ENCODE measurements at places on chromosomes 11 and 22.

DNA sequence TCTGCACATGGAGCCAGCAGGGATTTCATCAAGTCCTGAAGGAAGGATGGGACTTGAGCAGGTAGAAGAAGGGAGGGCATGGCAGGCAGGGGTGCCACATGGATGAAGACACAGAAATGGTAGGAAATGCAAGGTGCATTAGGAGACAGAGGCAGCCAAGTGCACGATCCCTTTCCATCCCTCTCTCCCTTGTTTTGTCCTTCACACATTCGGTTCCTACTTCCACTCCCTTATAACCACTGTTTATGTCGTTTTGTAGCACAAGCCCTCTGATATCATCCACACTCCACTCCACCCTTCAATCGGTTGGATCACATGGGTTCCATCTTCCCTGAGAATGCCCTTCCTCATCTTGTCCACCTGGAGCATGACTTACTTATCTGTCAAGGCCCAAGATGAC lies 35.2 kb downstream of the IFT27 start:
- no peak for DNase-seq

GRCh38 chr22:20430101-20430719 lies 7.4 kb downstream of the SCARF2 start:
- DNase-seq, result no peak

DNA sequence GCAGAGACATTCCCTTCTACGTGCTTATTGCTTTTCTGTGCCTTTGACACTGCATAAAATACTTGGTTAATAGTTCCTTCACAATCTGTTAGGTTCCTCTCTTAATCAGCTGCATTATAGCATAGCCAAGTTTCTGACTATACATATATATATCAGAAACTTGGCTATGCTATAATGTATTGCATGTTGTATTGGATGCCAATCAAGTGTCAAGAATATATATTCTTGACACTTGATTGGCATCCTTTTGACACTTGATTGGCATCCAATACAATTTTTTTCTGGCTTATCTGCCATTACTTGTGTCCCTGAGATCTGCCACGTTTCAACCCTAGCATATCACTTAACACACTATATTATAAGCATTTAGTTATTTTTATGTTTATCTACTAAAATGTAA lies 949.7 kb upstream of the TENM4 start:
- DNase-seq, result no peak

DNA sequence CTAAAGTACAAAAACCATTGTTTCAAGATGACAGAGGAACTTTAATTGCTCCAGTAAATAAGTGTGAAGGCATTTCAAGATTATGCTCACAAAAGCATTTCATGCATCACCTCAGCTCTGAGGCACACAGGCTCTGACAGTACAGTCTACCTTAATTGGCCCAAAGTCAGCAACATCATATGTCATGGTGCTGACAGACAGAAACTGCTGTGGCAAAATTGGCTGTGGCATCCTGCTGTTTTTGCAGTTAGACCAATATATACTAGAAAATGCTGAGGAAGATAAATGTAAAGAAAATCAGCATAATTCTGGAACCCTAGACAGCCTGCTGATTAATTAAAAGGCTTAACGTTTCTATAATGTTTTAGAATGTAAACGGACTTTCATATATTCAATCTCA lies 34.9 kb upstream of the PPP2R1B start:
- no peak for DNase-seq

- DNase-seq, result peak; percentile 75
Observed at GRCh38 chr11:8871171-8871775, 39.7 kb upstream of the AKIP1 start.

DNA sequence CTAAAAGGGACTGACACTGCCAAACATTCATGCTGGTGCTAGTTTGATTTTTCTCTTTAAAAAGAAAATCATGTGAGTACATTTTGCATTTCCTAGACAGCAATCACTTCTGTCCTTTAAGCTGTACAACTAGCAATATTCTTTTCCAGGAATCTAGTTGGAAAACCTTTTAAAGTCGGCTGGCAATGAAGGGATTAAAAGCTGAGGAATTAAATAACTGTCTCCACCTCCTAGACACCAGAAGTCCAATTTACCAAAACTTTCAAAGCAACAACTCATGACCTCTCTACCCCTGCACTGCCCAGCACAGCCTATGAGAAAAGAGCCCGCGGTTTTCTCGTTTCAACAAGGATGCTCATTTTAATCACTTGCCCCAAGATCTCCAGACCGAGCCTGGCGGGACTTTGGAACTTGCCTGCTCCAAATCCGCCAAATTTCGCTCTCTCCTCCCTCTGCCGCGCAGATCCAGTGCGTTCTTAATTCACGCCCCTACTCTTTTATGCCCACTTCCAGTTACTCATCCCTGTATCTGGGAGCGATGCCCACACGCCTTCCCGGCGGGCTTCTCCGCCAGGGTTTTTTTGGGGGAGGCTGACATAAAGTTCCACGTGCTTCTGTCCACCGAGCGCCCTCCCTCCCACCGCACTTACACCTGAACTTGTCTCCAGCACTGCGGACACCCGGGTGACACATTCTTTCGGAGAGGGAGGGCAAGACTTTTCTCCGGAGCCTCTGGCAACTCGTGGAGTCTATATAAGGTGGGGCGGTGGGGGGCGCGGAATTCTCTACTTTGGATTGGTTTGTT lies 2.5 kb downstream of the MPPED2 start:
- DNase-seq, result no peak

GRCh38 chr11:133381761-133382130 lies 150.6 kb downstream of the OPCML start:
- no peak for DNase-seq

GRCh38 chr22:39240831-39241793 lies 3.7 kb downstream of the PDGFB start:
- DNase-seq, result no peak

- DNase-seq, result no peak
Observed at GRCh38 chr11:108498046-108498815, at the start of gene POGLUT3. POGLUT3 (minus strand) TSS chr11:108498384; CDS start chr11:108498366, 18 bp downstream.

- no peak for DNase-seq
Observed at GRCh38 chr22:43434275-43434927, 22.6 kb downstream of the MPPED1 start.

- DNase-seq, result no peak
Observed at GRCh38 chr22:42682113-42682851, 33.1 kb upstream of the CYB5R3 start.

DNA sequence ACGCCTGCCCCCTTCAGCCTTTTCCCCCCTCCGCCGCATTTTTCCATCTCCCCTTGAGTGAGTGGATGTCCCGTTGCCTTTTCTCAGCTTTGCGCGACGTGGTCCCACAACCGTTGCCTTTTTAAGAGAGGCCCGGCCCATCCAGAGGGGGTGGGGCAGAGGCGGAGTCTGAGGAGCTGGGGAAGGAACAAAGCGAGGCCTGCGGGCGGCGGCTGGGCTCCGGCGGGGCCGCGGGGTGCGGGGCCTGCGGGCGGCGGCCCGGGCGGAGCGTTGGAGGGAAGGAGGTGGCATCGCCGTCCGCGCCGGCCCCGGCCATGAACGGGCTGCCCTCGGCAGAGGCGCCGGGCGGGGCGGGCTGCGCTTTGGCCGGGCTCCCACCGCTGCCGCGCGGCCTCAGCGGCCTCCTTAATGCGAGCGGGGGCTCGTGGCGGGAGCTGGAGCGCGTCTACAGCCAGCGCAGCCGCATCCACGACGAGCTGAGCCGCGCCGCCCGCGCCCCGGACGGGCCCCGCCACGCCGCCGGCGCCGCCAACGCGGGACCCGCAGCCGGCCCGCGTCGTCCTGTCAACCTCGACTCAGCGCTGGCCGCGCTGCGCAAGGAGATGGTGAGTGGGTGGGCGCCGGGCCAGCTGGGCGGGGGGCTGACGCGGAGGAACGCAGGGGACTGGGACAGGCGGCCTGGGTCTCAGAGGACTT lies at the start of gene FAM89B:
Gene FAM89B, plus strand, starts transcription at position 183 of the 696 bp plus-strand sequence. Its CDS starts 132 bp downstream, at position 315.
- no peak for DNase-seq

- no peak for DNase-seq
Observed at GRCh38 chr11:75126564-75126963, 24.3 kb upstream of the SLCO2B1 start.

- no peak for DNase-seq
Observed at GRCh38 chr11:112826026-112826425, 135.2 kb upstream of the NCAM1 start.

GRCh38 chr11:114379394-114380069 lies 20.8 kb downstream of the C11orf71 start:
- no peak for DNase-seq

DNA sequence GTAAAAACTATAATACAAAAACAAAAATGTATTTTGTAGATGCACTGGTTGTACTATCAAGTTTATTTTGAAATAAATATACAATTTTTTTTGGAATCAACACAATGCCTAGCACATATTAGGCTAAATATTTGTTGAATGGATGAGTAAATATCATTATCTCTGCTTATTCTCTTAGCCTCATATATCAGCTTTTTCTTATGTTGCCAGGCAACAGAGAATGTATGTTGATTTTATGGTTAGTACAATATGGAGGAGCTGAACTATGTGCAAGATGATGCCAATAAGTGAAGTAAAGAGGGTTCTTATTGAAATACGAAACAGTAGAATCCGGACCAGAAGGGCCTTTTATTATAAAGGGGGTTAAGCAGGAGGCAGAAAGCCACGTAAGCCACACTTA lies 94.9 kb downstream of the FAR1 start:
- no peak for DNase-seq

DNA sequence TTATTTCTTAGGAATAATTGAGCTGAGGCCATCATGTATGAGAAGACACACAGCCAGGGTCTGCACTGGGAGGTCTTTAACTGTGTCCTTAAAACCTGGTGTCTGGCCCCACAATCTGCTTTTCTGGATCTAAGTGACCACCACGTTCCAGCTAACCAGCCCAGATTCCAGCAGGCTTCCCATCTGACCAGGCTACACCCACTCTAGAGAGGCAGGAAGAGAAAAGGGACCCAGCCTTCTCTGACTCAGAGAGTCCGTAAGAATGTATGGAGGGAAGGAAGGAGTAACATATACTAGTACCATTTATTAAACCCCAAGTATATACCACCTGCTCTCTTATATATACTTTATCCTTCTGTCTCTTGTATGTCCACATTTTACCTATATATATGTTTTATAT lies 80.1 kb downstream of the LDLRAD3 start:
- no peak for DNase-seq

GRCh38 chr11:94793822-94794221 lies 25.7 kb downstream of the AMOTL1 start:
- DNase-seq, result peak; percentile 69

GRCh38 chr22:45476814-45477213 lies 25.9 kb upstream of the FBLN1 start:
- no peak for DNase-seq

DNA sequence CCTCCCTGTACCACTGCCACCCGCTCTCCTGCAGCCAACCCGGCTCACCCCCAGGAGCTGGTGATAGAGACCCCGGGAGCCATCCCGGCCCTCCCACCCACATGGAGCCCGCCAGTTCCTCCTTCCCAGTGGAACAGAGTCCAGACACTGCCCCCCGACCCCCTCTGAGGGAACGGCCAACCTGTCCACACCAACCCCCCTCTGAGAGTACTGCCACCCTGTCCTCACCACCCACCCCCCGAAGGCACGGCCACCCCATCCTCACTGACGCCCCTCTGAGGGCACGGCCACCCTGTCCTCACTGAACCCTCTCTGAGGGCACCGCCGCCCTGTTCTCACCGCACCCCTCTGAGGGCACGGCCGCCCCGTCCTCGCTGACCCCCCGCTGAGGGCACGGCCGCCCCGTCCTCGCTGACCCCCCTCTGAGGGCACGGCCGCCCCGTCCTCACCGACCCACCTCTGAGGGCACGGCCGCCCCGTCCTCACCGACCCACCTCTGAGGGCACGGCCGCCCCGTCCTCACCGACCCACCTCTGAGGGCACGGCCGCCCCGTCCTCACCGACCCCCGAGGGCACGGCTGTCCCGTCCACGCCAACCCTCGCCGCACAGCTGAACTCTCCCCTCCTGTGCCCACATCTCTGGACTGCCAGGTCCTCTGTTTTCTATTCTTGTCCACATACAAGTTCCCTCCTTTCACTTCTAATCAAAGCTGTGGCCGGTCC lies 18.0 kb downstream of the TOLLIP start:
- DNase-seq, result no peak

DNA sequence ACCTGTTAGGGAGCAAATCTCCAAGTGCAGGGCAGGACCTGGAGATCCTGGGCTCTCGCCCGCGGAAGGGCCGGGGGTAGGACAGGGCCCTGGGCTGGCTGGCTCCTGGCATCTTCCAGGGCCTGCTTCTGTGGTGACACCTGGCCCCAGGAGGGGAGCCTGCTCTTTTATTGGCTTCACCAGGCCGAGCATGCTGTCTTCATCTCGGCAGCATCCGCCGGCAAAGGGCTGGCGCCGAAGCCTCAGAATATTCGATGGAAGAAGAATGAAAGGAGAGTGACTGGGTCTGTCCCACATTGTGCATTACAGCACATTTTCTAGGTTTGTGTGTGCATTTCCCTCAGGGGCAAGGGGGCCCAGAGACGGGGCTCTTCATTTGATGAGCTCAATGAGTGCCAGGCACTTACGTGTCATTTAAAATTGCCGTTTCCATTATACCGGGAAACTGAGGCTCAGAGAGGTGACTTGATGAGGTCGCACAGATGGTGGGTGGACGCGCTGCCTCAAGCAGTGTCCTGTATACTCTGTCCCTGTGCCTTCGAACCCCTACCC lies 70.0 kb downstream of the RBX1 start:
- no peak for DNase-seq

DNA sequence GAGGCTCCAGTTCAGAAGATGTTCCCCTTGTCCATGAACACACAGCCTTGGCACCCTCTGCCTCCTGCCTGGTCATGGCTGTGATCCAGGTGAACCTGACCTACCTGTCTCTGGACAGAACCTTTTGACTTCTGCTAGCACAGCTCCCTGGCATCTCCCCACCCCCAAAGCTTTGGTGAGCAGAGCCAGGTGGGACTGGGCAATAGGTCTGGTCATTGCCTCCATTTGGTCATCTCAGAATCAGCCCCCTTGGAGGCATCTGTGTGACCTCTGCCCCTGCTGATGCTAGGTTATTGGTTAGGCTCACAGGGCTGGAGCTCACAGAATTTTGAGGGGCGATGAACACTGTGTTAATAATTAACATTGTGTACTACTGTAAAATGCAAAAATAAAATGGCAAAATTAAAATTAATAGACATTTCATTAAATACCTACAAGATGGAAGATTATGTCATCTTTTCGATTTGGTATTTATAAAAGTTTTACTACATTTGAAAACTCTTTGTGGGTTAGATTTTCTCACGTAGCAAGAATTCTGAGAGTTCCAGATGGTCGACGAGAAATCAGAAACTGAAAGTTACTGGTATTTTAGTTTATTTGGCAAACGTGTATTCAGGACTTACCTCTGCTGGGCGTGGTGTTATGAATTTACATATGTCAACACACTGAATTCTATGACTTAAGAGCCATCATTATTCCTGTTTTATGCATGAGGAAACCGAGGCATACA lies 8.3 kb upstream of the KIAA0930 start:
- no peak for DNase-seq

GRCh38 chr11:778976-779954 lies 2.0 kb upstream of the GATD1 start:
- DNase-seq, result no peak

GRCh38 chr11:86933891-86934581 lies 21.2 kb downstream of the FZD4 start:
- no peak for DNase-seq

GRCh38 chr11:74142624-74143023 lies 28.2 kb downstream of the C2CD3 start:
- DNase-seq, result no peak

Measured in non-pigmented ciliary epithelial cell (primary cell).